ENCODE measurements at places on chromosomes 12 and 14.

- DNase-seq: no peak
Observed at GRCh38 chr12:3192221-3192620, 115.0 kb downstream of the TSPAN9 start.

- peak; percentile 82 for DNase-seq
Observed at GRCh38 chr12:49019443-49020324, 1.1 kb upstream of the PRKAG1 start.

- DNase-seq: no peak
Observed at GRCh38 chr12:48197549-48197970, 5.5 kb downstream of the OR10AD1 start.

- DNase-seq: no peak
Observed at GRCh38 chr12:12686925-12687324, 9.1 kb downstream of the GPR19 start.

DNA sequence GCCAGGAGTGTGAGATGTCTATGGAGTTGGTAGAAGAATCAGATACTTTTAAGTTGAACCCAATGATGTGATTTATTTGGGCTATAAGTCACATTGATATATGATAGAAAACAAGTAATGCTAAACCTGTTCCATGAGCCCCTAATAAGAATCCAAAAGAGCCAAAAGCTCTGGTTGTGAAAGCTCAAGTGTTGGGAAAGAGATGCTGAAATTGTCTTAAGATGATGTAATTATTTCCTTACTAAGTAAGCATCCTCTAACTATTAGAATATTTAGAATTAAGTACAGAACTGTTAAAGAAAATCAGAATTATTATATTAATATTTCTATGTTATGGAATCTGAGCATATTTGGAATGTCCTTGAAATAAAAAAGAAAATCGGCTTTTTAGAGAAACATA is 17.6 kb upstream of the SLC2A13 start:
- no peak for DNase-seq

DNA sequence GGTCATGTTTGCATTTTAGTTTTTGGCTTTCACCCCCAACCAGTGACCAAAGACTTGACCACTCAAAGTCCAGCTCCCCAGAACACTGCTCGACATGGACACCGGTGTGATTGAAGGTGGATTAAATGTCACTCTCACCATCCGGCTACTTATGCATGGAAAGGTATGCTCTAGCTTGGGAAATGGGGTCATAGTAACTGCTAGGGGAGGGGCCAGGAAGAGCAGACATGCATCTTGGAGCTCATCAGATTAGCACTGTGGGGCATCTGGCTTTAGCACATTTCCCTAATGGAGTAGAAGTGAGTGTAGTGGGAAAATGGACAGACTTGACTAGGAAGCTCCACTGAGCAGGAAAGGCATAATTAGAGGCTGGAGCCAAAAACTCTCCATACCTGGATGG is 2.8 kb downstream of the PCBP2 start:
- no peak for DNase-seq

- DNase-seq: no peak
Observed at GRCh38 chr14:60165547-60165876, 314 bp upstream of the DHRS7 start.

DNA sequence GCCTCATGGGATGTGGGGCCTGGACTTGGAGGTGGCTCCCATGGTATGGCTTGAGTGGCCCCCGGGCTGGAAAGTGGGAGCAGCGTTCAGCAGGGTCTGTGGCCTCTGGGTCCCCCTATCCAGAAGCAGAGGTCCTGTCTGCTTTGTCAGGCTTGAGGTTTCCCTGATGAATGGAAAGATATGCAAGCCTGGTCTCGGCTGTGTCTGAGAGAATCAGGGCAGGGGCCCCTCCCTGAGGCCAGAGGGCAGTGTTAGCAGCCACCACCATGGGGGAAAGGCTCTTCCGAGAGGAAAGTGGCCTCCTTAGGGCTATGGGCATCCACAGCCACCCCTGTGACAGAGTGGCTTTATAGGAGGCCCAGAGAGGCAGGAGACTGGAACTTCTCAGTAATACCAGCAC is 128.2 kb downstream of the VRK1 start:
- no peak for DNase-seq

GRCh38 chr12:126557659-126558058 is 1492.4 kb downstream of the AACS start:
- DNase-seq: no peak

GRCh38 chr12:6284273-6284672 is 26.2 kb upstream of the PLEKHG6 start:
- no peak for DNase-seq

DNA sequence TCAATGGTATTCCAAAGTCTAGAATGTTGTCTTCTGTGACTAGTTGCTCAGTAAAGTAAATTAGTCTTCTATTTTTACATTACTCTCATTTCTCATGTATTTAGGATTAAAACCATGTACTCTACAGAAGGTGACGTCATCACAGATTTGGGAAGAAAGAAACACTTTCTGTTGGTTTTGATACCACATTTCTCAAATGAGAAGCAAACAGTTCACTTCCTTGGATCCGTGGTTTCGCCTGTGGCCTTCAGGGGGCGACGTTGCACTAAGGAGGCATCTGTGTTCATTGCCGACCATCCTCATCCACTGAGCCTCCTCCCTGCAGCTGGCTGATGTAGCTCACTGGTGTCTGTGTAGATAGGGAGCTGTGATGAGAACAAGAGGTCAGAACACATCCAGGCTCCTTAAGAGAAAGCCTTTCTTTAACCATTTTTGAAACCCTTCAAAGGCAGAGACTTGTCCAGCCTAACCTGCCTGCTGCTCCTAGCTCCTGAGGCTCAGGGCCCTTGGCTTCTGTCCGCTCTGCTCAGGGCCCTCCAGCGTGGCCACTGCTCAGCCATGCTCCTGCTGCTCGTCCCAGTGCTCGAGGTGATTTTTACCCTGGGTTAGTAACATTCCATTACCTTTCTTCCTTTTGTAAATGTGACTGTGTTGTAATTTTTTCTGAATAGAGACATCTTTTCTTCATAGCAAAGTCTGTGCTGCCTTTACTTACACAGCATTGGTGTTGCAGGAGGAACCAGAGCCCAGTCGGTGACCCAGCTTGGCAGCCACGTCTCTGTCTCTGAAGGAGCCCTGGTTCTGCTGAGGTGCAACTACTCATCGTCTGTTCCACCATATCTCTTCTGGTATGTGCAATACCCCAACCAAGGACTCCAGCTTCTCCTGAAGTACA is 220.6 kb upstream of the OR4E1 start:
- peak; percentile 86 for DNase-seq

- DNase-seq: no peak
Observed at GRCh38 chr12:46998811-46999368, 80.5 kb upstream of the PCED1B start.

Measured in activated CD4-positive, alpha-beta T cell treated with anti-CD3 and anti-CD28 coated beads, Interleukin-2, amount 10 ng/mL, durations not matched to agents 24 days and 14 days (primary cell).